Stimulated activated CD4-positive, alpha-beta T cell treated with anti-CD3 and anti-CD28 coated beads, TNF-alpha, amount 100 ng/mL, for 48 hours (primary cell): ENCODE measurements at places on chromosomes 13 and 19.
A peak's percentile ranks its signal among the peaks of the same experiment; 100 is the strongest.

DNA sequence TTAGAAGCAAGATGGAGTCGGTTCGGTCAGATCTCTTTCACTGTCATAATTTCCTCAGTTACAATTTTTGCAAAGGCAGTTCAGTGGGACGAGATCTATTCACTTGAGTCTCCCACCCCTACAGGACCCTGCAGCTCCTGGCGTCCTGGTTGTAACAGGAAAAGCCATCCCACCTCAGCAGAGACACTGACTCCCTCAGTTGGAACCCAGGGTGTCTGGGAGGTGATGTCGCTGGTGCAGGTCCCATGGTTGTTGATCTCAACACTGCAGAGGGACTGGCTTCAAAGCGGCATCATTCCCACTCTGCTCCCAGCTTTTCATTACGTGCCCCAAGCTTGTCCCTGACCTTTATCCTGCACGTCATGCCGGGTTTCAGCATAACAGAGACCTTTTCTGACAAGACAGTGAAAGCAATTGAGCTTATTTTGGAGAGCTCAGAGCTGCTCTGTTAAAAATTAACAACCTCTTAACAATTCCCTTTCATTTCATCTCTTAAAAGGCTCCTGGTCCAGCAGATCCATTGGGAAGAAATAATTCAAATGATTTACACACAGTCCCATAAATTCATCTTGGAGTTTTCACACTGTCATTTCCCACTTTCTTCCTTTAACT lies 17.6 kb upstream of the COG3 start:
- DNase-seq: no peak

DNA sequence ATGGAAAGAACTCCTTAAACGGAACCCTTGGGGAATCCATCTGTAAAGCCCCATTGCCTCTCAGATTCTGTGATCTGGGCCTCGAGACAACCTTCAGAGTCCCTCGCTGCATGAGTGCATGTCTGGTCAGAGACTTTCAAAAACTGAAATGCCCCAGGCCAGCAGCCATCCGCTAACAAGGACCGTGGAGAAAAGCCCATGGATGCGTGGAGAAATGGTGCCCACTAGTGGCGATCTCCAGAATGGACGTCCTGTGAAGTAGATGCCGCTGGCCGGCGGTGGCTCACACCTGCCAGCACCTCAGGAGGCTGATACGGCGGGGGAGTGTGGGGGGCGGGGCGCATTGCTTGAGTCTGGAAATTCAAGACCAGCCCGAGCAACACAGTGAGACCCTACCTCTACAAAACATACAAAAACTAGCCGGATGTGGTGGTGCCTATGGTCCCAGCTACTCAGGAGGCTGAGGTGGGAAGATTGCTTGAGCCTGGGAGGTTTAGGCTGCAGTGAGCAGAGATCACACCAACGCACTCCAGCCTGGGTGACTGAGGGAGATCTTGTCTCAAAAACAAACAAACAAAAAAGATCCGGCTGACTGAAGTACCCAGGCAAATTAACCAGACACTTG lies 7.9 kb upstream of the CDC16 start:
- peak; percentile 85 for DNase-seq

GRCh38 chr19:37403403-37403802 lies 32.5 kb downstream of the ZNF527 start:
- no peak for DNase-seq

DNA sequence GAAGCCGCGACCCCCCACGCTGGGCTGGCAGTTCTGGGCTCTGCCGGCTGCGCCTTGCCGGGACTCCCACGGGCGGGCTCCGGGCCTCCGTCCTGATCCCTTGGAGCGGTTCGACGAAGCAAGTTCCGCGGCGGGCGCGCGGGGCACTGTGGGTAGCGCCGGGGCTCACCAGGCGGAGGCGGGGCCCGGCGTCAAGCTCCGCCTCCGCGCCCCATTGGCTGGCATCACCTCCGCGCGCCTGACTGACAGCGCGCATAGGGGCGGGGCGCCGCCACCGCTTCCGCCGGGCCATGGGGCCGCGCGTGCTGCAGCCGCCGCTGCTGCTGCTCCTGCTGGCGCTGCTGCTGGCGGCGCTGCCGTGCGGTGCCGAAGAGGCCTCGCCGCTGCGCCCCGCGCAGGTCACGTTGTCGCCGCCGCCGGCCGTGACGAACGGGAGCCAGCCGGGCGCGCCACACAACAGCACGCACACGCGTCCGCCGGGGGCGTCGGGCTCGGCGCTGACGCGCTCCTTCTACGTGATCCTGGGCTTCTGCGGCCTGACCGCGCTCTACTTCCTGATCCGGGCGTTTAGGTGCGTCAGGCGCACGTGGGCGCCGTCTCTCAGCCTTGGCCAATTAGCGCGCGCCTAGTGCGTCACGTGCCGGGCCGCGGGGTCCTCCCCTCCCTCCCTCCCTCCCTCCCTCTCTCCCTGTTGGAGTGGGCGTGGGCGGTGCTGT lies at the start of gene FAM174C:
FAM174C (plus strand) TSS at position 271 of the 716 bp plus-strand sequence; CDS start at position 291, 20 bp downstream.
- DNase-seq: peak; percentile 91

- no peak for DNase-seq
These were observed at the start of gene KLHL1 for GRCh38 chr13:70108356-70109105. Gene KLHL1, minus strand, starts transcription at chr13:70108452. Its CDS starts 753 bp downstream, at chr13:70107699.

DNA sequence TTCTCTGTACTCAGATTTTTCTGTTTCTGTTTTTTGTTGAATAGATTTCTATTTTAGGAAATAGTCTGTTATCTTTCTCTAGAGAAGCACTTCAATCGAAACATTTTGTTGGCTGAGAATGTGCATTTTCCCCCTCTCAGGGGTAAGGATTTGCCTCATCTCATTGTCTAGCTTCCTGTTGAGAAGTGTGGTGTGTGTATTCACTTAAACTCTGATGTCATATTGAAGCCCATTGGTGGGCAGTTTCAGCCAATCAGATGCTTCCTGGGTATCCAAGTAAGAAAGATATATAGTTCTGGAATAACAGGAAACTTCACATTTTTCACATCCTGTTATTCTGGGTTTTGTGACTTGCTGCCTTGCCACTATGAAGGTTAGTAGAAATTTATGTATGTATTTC lies 87.6 kb downstream of the ARHGEF7 start:
- no peak for DNase-seq

GRCh38 chr13:114282041-114282670 lies 755 bp downstream of the UPF3A start:
- DNase-seq: peak; percentile 1

DNA sequence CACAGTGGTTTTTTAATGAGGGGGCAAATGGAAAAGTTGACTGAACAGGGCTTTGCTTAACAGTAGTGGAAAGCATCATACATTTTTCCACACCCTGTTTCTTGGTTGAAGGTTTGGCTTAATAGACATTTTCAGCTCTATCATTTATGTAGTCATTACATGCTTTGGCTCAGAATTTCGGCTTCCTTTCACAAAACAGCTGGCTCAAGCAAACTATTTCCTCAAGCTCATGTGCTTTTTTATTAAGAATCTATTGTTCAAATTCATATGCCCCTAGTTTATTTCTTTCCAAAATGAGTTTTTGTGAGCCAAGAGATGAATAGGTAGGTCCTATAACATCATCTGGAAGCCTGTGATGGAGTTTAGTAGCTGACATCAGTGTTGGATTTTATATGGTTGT lies 113.8 kb downstream of the SLITRK6 start:
- no peak for DNase-seq

DNA sequence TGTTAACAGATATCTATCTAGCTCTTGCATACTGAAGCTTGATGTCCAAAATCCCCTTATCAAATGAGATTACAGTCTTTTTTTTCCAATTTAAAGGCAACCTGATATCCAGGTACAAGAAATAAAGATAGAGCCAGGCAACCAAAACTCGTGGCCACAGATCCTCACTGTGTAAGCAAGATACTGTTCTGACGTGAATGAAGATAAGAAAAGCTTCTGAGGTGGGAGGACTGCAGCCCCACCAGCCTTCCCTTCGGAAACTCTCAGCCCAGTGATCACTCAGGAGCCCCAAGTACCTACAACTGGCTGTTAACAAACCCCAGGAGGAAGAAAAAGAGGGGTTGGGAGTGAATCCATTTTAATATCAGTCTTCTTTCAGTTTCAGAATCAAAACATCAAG lies 191.6 kb downstream of the EFNB2 start:
- DNase-seq: no peak

GRCh38 chr19:51293571-51294210 lies 17.8 kb upstream of the IGLON5 start:
- DNase-seq: no peak

DNA sequence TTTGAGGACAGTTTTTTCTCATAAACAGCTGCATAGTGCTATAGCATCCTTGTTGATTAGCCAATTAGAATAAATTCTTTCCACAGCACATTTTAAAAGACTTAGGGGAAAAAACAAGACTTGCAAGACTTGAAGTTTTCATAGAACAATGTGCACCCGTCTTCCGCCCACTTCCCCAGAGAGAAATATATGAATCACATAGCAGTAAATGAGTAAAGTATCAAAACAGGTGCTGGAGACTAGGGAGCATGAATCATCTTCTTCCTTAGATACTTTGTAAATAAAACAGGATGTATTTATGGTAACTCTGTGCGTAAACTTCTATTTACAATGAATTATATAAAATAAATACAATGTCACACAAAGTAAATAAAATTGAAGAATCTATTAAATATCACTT lies 75.1 kb downstream of the COL4A2 start:
- DNase-seq: no peak

- DNase-seq: no peak
These were observed 603 bp downstream of the GPALPP1 start for GRCh38 chr13:44989941-44990340.

GRCh38 chr19:10809651-10810285 lies 26.2 kb downstream of the TMED1 start:
- no peak for DNase-seq

DNA sequence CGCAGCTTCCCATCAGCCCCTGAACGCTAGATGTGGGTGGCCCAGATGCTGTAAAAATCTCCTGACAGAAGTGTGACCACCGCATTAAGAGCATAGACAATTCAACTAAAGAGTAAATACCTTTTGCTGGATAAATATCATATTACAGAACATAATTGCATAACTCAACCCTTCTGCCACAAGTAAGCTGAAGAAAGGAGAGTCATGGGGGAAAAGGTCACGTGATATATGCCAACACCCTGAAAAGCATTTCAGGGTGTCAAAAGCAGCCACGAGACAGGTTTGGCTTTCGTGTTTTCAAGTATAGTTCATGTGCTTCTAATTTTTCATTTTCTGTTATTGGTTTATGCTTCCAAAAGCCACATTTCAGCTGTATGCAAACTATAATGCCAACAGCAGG lies 71.3 kb downstream of the LHFPL6 start:
- DNase-seq: no peak

DNA sequence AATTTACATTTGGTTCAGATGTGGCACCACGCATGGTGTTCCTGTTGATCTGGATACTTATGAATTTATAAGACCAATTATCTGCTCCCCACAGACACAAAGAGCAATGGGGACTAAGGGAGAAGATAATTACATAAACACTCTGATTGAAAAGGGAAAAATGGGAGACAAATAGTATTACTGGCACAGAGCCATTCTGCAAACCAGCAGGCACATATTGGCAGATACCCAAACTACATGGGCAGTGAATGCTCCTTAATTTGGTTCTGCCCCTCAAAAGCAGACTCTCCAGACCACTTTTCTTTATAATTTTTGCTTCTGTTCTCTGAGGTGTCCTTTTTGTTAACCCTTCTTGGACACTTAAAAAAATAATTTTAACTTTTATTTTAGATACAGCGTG lies 1674.2 kb downstream of the PCDH9 start:
- DNase-seq: no peak

- DNase-seq: peak; percentile 45
These were observed 10.0 kb downstream of the COL5A3 start for GRCh38 chr19:10000171-10000826.

DNA sequence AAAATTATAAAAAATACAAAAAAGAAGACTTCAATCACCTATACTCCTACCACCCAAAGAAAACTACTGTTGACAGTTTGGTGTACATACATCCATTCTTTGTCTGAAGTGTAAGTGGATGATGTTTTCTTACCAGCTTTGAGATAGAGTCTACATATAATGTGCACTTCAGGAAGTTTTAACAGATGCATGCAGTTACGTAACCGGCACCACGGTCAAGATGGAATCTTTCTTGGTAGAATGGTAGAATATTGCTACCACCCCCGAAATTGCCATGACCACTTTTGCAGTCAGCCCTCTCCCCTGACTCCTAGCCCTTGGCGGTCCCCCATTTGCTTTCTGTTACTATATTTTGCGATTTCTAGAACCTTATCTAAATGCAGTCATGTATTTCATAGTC lies 1.4 kb downstream of the CUL4A start:
- DNase-seq: no peak

DNA sequence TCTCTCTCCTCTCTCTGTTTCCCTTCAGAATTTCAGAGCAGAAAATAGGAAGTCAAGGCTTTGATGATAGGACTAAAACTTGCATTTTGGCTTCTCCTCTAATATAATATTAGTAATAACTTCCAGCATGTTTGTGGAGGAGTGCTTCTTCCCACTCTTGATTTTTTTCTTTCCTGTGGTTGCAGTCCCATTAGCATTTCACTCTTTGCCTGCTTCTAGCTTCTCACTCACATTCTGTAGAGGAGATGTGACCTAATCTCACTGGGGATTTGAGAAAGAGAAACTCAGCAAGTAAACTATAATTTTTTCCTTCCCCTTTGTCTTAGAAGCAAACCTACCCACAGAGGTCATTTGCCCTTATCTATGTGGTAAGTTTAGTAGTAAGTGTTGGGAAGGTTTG lies 169.4 kb upstream of the HTR2A start:
- DNase-seq: no peak

- DNase-seq: no peak
These were observed 2.7 kb upstream of the CCDC97 start for GRCh38 chr19:41307090-41307875.

GRCh38 chr13:74796157-74796556 lies 662.0 kb upstream of the KLF12 start:
- DNase-seq: no peak

DNA sequence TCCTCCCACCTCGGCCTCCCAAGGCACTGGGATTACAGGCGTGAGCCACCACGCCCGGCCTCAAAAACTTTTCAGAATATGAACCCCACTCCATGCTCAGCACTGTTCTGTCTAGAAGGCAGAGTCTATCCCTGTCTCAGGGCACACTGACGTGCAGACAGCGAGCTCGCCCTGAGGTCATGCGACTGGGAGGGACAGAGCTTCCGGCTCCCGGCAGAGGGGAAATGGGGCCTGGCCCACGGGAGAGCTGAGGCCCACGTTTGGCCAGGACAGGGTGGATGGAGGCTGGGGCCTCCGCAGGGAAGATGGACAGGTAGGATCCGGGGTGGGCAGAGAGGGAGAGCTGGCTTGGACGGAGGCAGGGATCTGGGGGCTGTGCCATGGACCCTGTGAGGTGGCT lies 2.8 kb upstream of the AZU1 start:
- no peak for DNase-seq
